ENCODE measurements at places on chromosomes 1 and 21. TPM values are rescaled to one million over a fixed set of nuclear protein-coding genes. Genes with fewer than 3 reads are reported as not detected.

ARHGEF19 gene
- total RNA-seq = 12.7 TPM

ALPL gene
- 15.7 TPM for total RNA-seq

SERPINC1 gene
- not detected for total RNA-seq

SHE gene
- total RNA-seq = 2.7 TPM

ANXA9 gene
- total RNA-seq = 0.39 TPM

SYCP1 gene
- not detected for total RNA-seq

FOXO6 gene
- 0.13 TPM for total RNA-seq

DISP3 gene
- under 0.01 TPM for total RNA-seq

PSMB2 gene
- 22.3 TPM for total RNA-seq

SPRR2E gene
- not detected for total RNA-seq

ACTL8 gene
- total RNA-seq = 0.11 TPM

CITED4 gene
- 1.6 TPM for total RNA-seq

YBX1 gene
- total RNA-seq = 745 TPM

SEC22B gene
- total RNA-seq = 143 TPM

OR2AK2 gene
- total RNA-seq = not detected

CELA2A gene
- not detected for total RNA-seq

C1orf74 gene
- 2.6 TPM for total RNA-seq

SPRR2A gene
- total RNA-seq = not detected

L1TD1 gene
- not detected for total RNA-seq

TPTE gene
- total RNA-seq = not detected

CD1B gene
- not detected for total RNA-seq

ETV3L gene
- total RNA-seq = not detected

GJA8 gene
- not detected for total RNA-seq

MTARC1 gene
- 1.9 TPM for total RNA-seq

CELA3B gene
- total RNA-seq = not detected

DNALI1 gene
- total RNA-seq = 8.1 TPM

HES3 gene
- total RNA-seq = not detected

B3GALT2 gene
- total RNA-seq = 0.13 TPM

XKR8 gene
- total RNA-seq = 10.1 TPM

GCSAML gene
- total RNA-seq = not detected

HLCS gene
- 50.6 TPM for total RNA-seq

TEKT2 gene
- 0.13 TPM for total RNA-seq

AGRN gene
- 22.5 TPM for total RNA-seq

SLFNL1 gene
- 0.43 TPM for total RNA-seq

LRP8 gene
- total RNA-seq = 13.7 TPM

Measured in articular chondrocyte of knee joint (primary cell).